ENCODE measurements at places on chromosomes 4 and X.
A peak's percentile ranks its signal among the peaks of the same experiment; 100 is the strongest.

- no peak for DNase-seq
Measured at GRCh38 chr4:164734484-164734883, 19.4 kb upstream of the SMIM31 start.

DNA sequence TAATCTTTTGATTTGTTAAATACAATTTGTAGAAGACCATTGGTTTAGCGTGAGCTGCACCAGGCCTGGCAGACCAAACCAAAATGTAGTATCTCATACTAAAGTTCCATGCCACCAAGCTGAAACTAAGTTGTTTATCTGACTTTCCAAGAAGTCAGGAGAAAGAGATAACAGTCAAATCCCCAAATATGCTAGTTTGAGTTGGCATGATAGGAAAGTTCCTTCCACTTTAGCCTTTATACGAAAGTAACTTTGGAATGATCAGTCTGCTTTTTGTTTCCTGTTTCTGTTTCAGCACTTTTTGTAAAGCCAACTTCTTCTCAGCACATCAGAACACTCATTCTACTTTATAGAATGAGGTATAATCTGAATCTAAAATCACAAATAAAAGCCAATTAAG is 449.2 kb downstream of the GRXCR1 start:
- DNase-seq: no peak

DNA sequence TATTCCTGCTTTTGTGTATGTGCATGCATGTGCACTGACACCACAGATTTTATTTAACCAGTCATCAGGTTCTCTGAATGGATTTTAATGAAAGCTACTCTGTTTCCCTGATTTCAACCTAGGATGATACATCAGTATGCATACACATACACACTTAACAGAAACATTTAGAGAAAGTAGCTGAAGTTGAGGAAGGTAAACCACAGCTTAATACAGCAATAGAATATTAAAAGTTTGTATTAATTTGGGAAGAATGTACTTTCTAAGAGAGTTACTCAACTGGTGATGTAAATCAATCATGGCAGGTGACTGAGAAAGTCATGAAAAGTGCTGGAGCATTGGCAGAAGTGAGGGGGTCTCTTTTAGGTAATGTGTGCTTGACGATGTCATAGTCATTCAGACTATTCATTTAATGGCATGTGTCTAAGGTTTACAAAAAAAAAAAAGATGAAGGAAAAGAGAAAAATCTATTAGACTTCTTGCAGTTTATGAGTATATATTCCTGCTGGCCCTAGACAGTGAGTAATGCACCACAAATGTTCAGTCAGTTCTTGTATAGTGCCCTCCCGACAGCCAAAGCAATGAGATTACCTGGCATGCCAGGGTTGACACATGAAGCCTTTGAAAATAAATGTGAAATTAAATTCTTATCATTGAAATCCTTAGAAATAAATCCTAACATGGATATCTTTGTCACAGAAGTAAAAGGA is 187.6 kb downstream of the RAPGEF2 start:
- no peak for DNase-seq

DNA sequence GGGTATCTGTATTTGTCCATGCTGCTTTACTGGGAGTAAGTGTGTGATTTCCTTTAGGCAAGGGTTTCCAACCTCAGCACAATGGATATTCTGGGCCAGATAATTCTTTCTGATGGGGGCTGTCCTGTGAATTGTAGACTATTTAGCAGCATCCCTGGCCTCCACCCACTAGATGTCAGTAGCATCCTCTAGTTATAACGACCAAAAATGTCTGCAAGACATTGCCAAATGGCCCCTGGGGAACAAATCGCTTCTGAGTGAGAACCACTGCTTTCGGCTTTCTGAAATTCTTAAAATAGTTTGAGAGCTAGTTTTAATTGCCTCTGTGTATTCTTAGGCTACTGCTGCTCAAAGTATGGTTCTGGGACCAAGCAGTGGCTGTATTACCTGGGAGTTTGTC is 81.2 kb upstream of the GPM6B start:
- DNase-seq: no peak

DNA sequence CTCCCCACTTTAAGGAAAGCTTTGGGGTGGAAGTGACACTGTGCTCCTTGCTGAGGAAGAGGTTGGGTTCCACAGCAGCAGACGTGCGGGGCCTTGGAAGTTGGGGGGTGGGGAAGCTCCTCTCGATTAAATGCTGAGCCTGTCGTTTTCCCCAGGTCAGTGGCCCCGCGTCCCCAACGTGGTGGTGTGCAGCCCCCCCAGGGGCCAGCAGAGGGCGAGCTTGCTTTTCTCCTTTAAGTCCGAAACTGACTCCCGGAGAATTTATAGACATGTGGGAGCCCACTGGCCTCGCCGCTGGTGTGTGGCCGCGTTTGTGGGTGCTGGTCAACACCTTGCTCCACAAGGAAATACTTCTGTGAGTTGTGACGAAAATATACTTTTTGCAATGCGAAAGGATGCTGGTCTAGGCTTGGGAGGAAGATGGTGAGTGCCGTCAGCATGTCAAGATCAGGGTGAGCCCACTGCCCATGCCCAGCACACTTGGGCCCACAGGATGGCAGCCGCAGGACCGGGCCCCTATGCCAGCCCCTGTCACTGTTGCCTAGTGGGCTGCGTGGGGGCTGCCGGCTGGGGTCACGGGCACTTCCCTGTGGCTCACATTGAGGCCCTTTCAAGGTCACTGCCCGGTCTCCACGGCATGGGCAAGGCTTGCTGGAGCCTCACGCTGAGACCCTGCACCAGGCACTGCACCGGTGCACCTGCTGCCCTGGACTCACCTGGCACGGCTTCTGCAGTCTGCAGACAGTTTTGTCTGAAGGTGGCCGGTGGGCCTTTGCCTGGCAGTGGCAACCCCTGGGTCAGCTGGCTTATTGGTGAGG is 9.4 kb downstream of the UVSSA start:
- DNase-seq: peak; percentile 34

DNA sequence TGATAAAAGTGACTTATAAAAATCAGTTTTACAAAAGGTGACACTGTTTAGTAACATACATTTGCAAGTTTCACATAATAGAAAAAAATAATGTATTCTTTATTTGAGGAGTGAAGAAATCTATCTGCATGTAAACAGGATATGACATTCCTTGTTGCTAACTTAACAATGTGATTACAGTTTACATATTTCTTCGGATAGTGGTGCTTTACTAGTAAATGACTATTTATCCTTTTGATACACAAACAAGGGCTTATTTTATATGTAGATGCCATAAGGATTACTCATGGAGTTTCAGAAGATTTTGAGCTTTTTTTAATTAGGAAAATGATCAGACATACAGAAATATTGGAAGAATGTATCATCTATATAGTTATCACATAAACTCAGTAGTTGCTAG is 126.5 kb downstream of the SLIT2 start:
- DNase-seq: no peak

DNA sequence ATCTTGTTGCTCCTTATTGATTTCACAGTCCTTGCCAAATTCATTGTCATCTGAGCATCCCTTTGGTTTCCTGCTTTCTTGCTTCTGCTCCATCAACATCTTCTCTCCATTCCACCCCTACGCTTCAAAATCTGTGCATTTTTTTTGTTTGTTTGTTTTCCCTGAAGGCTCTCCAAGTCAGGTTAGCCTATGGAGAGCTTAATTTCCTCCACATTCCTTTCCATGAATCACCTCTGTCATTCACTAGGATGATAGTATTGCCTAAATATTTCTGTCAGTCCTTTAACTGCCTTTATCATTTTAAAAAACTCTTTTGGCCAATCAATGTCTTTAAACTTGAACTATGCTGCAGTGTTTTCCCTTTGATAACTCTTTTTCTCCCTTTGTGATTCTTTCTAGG is 67.7 kb downstream of the PPARGC1A start:
- no peak for DNase-seq

DNA sequence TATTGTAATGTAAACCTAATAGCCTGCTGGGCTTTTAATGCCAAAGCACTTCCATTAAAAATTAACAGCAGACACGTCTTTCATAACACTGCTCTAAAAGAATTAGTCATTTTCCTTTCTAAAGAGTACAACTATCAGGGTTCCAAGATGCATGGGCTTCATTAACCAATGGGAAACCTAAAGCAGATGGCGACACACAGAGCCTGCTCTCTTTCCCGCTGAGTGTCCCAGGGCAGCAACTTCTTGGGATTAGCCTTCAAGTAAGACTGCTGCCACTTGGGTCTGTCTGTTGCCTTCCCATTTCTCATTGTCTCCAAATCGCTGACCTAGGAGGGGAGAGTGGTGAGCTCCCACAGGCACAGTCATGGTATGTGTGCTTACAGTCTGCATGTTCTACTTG is 14.0 kb upstream of the PHKA2 start:
- no peak for DNase-seq

GRCh38 chr4:92606227-92606626 is 302.5 kb downstream of the GRID2 start:
- DNase-seq: no peak

DNA sequence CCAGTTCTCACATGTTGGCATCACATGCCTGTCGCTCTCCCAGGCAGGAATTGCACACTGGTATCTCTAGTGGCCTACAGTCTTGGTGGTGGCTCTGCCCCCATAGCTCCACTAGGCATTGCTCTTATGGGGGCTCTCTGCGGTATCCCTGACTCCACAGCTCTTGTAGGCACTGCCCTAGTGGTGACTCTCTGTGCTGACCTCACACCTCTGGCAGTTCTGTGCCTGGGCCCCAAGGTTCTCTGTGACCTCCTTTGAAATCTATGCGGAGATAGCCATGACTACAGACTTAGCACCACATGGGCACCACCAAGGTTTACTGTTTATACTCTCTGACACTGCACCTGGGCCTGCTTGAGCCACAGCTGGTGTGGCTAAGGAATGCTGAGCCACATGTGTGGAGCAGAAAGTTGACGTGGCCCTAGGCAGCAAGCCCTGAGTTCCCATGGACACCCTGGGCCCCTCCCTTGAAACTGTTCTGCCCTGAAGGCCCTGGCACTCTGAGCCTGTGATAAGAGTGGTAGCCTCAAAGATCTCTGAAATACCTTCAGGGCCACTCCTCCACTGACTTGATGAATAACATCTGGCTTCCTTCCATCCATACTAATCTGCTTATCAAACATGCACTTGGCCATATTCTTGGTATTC is 8.0 kb downstream of the SLC9B1 start:
- no peak for DNase-seq

DNA sequence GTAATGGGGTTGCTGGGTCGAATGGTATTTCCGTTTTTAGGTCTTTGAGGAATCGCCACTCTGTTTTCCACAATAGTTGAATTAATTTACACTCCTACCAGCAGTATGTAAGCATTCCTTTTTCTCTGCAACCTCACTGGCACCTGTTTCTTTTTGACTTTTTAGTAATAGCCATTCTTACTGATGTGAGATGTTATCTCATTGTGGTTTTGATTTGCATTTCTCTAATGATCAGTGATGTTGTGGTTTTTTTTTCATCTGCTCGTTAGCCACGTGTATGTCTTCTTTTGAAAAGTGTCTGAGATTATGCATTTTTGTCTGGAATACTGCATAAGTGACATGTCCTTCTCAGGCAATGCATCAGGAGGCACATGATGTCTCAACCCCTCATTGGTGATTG is 28.8 kb downstream of the REPS2 start:
- DNase-seq: no peak

GRCh38 chr4:139712882-139713281 is 47.3 kb downstream of the MGST2 start:
- DNase-seq: no peak

- no peak for DNase-seq
Measured at GRCh38 chr4:152516156-152516555, 19.7 kb downstream of the FBXW7 start.

GRCh38 chrX:16213961-16214360 is 46.7 kb downstream of the MAGEB17 start:
- DNase-seq: no peak

DNA sequence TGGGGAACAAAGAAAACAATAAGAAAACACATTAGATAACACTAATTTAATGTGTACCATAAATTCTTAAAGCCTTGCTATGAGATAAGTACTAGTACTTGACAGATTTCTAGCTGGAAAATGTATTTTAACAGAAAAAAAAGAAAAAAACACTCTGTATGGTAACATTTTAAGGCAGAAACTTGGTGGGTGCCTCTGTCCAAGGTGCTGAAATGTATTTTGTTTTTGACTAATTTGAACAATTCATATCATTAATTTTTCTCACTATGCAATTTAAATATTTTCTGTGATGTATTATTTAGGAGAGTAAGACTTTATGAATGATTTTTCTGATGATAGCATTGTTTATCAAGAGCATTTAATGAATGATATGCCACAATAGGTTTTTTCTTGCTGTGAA is 107.5 kb downstream of the GABRG1 start:
- DNase-seq: no peak

- DNase-seq: no peak
Measured at GRCh38 chr4:79209822-79210635, 115.8 kb downstream of the NAA11 start.

GRCh38 chr4:566508-567295 is 9.4 kb downstream of the TMEM271 start:
- DNase-seq: no peak

- no peak for DNase-seq
Measured at GRCh38 chrX:92230628-92231027, 451.5 kb downstream of the PCDH11X start.

DNA sequence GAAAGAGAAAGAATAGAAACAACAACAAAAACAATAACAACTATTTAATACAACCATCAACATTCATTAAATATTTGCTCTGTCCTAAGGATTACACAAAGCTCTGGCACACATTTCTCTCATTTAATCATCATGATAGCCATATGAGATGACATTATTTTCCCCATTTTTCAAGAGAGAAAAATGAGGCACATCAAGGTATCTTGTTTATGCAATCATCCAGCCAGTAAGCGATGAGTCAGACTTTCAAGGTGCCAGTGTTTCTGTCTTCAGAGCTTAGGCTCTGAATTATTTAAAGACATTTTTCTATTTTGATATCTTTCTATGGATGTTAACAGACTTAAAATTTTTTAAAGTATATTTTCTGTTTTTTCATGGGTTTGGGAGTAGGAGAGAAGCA is 541.8 kb upstream of the SMIM31 start:
- no peak for DNase-seq

GRCh38 chr4:5526080-5526846 is 182.1 kb downstream of the EVC2 start:
- no peak for DNase-seq

- no peak for DNase-seq
Measured at GRCh38 chrX:129945131-129945530, 37.3 kb upstream of the BCORL1 start.

GRCh38 chr4:177569434-177569833 is 127.2 kb upstream of the AGA start:
- no peak for DNase-seq

DNA sequence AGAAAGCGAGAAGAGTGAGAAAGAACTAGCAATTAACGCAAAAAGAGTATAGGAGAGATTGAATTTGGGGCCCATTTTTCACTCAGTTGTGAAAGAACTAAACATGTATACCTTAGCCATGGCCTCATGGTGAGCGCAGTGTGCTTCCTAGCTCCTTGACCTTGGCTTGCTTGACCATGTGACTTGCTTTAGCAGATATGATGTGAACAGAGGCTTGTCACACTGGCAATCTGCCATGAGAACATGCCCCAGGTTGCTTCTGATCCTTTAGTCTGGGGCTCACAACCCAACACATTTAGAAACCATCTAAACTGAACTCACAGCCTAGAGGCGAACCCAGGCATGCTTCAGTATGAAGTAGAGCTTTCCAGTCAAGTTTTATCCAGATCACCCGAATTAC is 260.1 kb upstream of the FTHL17 start:
- no peak for DNase-seq

Measured in breast epithelium (tissue), 4 donors.